ENCODE measurements at places on chromosomes 5 and 9. TPM values are rescaled to one million over a fixed set of nuclear protein-coding genes. Genes with fewer than 3 reads are reported as not detected.

- no peak for DNase-seq
Measured at GRCh38 chr9:122201641-122202040, 27.1 kb downstream of the LHX6 start.

DNA sequence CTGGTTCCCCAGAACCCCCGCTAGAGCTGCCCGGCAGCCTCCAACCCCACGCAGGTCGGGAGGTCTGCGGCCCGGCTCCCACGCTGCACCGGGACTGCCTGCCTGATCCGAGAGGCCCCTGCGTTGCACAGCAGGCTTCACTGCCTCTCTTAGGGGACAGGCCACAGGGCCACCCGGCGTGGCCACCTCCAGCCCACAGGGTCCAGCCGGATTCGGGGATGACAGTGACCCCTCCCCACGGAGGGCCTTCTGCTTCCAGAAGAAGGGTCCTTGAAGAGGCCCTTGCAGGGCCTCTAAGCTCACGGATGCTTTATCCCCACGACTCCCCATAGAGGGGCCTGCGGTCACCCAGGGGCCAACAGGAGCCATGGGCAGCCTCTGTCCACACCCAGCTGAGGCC is 66.1 kb upstream of the PPP1R26 start:
- DNase-seq, result no peak

DNA sequence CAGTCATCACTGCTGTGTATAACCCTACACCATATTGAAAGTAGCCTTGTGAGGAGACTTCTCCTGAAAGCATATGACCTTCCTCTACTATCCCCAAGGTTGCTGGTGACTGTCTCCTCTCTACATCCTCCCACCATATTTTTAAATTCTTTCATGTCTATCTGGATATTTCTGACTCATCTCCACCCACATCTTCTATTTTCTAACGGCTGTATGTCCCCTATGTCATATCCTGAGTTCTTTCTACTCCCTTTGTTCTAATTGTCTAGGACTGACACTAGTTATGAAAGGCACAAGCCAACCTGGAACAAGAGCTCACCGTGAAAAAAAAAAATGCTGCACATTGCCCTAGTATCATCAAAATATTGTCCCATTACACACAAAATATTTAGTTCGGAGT is 218.3 kb upstream of the ZNF462 start:
- no peak for DNase-seq

Gene GLIPR2
- total RNA-seq, result 9.7 TPM

DNA sequence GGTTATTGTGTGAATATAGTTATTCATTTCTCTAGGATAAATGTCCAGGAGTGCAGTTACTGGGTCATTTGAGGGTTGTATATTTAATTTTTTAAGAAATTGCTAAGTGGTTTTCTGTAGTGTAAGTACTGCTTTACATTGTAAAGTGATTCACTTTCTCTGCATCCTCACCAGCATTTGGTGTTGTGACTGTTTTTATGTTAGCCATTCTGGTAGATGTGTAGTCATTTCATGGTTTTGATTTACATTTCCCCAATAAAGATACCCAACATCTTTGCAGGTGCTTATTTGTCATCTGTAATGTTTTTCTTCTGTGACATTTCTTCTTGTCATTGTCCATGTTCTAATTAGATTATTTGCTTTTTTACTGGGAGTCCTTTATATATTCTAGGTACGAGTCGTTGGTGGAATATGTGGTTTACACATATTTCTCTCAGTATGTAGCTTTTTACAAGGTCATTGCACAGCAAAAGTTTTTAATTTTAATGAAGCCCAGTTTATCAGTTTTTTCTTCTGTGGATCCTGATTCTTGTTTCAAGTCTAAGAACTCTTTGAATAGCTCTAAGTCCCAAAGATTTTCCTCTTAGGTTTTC is 34.0 kb downstream of the SCGB3A1 start:
- no peak for DNase-seq

- DNase-seq, result no peak
Measured at GRCh38 chr9:112421771-112422222, 41.9 kb downstream of the HSDL2 start.

Gene GCNT4
- total RNA-seq, result 1.4 TPM

DNA sequence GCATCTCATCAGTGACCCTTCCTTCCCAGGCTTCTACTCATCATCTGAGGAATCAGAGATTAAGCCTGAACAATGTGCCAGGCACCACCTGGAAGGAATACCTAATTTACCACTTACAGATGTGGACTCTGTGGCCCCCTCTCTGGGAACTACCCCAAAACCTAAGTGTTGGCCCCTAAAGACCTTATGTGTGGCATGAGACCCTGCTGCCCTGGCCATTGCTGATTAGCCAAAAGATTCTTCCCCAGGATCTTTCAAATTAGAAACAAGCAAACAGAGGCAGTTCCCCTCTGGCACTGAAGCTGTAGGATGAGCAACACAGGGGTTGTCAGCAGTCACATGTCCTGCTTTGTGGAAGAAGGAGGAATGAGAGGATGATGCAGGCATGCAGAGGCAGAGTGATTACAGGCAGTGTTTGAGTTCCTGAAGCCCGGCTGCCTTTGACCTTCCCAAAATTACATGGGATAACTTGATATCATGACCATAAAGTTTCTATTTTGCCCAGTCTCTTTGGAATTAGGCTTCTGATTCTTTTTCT is 10.6 kb downstream of the SPINK4 start:
- DNase-seq, result no peak

GRCh38 chr5:54611290-54611951 is 93.9 kb downstream of the SNX18 start:
- no peak for DNase-seq

GRCh38 chr5:82417776-82418607 is 139.8 kb upstream of the RPS23 start:
- no peak for DNase-seq

Gene SURF1
- total RNA-seq, result 66.1 TPM

Gene ABLIM3
- 4.9 TPM for total RNA-seq

Gene CAMK2A
- not detected for total RNA-seq

Measured in transverse colon (tissue), 4 donors.